Activated CD8-positive, alpha-beta T cell treated with anti-CD3 and anti-CD28 coated beads for 36 hours (primary cell): ENCODE measurements at places on chromosomes 6 and 20.

- no peak for DNase-seq
Measured at GRCh38 chr6:112321941-112322424, 25.1 kb upstream of the RFPL4B start.

DNA sequence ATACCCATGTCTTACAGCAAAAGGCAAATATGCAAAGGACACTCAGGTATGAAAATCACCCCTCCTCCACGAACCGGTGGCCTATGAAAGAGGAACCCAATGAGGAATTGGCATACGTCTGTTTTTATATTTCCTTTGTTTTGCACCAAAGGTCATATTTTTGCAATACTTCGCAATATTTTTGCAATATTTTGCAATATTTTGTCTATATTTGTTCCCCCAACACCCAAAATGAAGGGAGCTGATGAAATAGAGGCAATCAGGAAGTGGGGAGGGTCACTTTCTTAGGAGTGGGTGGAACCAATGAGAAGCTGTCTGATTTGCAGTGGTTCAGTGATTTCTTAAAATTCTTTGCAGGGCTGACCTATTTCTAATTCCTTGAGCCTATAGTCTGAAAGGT is 296.8 kb upstream of the TSHZ2 start:
- DNase-seq = no peak

DNA sequence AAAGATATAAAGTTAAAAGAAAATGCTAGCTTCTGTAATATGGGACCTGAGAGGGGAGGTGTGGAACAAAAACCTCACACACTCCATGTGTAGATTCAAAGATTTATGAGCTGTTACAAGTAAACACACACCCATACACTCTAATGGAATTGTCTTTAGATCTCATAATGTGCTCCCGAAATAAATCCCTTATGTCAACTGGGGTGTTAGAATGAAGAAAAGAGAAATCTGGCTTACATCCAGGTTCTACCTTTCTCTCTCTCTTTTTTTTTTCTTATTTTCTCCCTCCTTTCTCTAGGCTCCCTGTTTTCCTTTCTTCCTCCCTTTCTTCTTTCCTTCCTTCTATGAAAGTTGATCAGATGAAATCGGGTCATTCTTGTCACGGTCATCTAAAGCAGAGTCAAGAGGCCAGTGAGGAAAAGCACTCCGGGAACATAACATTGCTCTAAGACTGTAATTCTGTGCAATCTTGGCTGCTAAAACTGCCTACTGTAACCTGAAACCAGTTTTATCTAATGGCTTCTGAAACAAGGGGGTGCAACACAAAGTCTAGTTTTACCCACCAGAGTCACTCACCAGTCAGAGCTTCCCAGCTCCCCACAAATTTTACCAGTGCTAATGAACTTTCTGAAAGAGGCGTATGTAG is 68.3 kb upstream of the BTBD3 start:
- no peak for DNase-seq

- DNase-seq = no peak
Measured at GRCh38 chr6:119124079-119124824, 45.8 kb upstream of the FAM184A start.

DNA sequence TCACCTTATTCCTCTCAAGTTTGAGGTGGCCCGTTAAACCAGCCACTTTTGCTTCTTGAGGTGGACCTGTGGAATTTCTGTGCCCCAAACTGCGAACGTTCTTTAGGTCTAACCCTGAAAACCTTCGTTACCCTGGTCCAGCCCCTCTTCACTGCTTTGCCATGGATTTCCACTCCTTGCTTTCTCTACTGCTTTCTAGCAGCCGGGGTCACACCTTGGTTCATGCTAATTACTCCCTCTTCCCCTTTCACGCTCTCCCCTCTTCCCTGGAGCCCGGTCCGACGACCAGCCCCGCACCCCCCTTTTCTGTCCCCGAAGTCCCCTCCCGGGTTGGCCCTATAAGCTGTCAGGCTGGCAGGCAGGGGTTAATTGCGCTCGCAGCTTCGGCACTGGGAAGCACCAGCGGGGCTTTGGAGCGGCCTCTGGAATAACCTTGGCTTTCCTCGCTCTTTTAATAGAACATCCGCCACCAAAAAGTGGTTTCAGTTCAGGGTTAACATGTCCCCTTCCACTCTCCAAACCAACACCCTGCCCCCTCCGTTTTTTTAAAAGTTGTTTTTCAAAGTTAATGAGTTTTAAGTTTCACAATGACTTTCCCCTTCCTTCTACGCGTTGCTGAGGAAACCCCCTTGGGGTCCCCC is 1.4 kb upstream of the HIVEP1 start:
- DNase-seq = no peak

DNA sequence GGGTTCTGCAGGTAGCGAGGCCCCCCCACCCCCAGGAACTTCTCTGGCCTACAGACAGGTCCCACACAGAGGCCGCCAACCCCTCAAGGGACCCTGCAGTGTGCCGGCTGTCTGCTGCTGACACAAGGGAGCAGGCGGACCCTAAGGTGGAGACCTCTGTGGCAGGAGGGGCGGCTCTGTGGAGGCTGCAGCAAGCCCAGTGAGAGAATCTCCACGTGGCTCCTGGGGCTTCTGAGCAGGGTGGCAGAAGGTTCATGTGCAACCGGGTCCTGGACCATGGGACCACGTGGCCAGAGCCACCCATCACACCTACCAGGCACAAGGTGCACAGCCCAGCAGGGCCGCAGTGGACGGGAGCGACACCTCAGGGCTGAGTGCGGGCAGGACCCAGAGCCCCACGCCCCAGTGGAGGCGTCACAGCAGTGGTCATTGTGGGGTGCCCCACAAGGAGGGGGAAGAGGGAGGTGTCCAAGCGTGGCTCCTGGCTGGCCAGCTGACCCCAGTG is 4.3 kb downstream of the ARFRP1 start:
- DNase-seq = no peak

- no peak for DNase-seq
Measured at GRCh38 chr6:41286544-41287346, at the start of gene TREM1. Gene TREM1, minus strand, starts transcription at chr6:41286682. Its CDS starts 27 bp downstream, at chr6:41286655.
